ENCODE measurements at places on chromosomes 5 and 9.

GRCh38 chr5:115379622-115380344 lies 83.3 kb upstream of the CCDC112 start:
- DNase-seq, result no peak

GRCh38 chr9:27768781-27769180 lies 195.5 kb upstream of the C9orf72 start:
- no peak for DNase-seq

- DNase-seq, result no peak
Observed at GRCh38 chr5:115656404-115656803, 30.6 kb upstream of the TMED7 start.

GRCh38 chr9:134420974-134421432 lies 94.7 kb downstream of the RXRA start:
- no peak for DNase-seq
